Activated CD4-positive, alpha-beta T cell treated with anti-CD3 and anti-CD28 coated beads, Interleukin-2, amount 50 U/mL, for 48 hours (primary cell): ENCODE measurements at places on chromosomes 7 and 10.

GRCh38 chr10:30488316-30488715 lies 54.3 kb downstream of the MAP3K8 start:
- no peak for DNase-seq

DNA sequence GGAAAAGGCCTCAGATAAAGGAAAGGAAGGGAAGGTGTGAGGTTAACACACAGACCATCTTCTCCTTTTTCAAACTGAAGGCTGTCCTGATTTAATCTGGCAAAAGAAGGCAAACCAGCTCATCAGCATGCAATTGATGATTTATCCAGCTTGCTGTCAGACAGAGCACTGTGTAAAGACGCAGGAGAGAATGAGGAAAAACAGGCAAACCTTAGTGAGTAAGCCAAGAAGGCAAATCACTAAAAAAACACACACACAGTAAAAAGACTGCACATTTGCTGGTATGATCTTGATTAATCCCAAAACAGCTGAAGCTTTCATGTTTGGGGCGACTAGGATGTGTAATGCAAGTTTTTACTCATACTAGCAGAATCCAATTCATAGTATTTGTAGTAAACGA lies 65.8 kb upstream of the SKAP2 start:
- no peak for DNase-seq

DNA sequence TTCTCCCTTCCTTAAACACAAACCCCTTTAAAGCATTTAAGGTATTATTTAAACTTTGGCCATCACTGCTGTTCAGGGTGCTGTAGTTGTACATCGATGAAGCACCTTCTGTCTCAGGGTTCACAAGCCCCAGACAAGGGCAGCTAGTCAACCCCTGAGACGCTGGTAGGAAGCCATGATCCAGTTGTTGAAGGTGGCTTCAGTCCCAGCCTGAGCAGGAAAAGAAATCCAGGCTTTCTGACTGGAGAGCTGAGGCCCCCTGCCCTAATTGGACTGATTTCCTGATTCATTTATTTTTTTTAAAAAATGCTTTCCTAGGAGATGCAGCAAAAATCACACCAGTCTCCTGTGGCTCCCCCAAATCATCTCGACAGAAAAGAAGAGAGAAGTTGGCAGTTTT lies 15.8 kb downstream of the CPA1 start:
- no peak for DNase-seq

DNA sequence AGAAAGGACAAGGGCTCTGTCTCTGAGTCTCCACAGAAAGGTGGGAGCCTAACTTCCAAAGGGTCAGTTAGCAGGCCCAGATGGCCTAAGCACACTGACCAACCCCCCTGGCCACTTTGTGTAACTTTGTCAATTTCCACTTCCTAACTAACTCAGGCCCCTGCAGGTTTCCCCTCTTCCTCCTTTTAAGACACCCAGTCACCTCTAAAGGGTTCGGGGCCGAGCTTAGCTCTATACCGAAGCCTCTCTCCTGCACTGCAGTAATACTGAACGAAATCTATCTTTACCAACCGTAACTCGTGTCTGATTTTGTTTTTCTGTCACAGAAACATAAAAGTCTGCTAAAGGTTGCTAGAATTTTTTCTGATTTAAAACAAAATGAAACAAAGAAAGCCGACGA lies 44.4 kb downstream of the CCDC3 start:
- DNase-seq = no peak

DNA sequence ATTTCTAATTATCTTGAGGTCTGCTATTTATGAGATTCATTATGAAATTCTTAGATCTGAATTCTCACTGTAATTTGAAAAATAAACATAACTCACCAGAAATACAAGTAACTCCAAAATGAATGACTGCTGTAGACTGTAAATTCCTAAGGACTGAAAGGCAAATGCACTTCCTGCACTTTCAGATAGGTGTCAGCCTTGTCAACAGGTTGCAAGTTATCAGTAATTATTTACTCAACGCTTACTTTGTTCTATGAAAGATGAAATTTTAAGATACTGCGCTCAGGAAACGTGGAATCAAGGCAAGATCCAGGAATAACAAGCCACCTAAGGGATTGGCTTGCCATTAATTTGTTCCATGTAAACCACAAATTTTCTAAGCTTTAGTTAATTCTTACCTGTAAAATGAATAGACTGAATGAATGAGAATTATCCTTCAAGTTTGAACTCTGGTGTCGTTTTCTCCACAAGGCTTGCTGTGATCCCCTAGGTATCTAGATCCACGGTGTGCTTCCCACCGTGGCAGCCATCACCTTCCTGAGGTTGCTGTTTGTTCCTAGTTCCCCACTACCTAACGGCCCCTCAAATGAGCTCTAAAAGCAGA lies 12.6 kb downstream of the DHX32 start:
- no peak for DNase-seq

DNA sequence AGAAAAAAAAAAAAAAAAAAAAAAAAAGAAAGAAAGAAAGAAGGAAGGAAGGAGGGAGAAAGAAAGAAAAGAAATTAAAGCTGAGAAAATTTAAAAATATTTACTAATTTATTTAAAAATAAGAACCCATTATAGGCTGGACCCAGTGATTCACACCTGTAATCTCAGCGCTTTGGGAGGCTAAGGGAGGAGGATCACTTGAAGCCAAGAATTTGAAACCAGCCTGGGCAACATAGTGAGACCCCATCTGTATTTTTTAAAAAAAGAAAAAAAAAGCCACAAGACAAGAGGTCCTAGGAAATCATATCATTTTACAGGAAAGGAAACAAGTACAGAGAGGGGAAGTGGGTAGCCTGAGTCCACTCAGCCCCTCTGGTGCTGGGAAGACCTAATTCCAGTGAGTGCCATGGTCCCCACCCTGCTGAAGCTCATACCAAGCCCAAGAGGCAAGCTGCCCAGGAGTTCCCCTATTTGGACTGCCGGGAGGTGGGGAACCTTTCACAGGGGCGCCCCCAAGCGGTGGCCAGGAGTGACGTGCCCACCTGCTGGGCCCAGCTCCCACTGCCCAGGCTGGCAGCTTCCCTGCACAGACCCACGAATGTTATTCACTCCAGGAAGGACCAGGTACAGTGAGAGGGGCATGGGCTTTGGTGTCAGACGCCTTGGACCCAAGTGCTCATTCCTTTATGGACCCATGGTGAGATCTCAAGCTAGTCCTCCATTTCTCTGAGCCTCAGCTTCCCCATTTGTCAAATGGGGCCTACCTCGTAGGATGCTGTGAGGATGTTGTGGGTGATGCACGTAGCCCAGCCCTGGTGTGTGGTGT lies 133.6 kb downstream of the ZMIZ1 start:
- DNase-seq = peak; percentile 47

- DNase-seq = no peak
Observed at GRCh38 chr10:75707080-75707840, 275.8 kb downstream of the LRMDA start.

DNA sequence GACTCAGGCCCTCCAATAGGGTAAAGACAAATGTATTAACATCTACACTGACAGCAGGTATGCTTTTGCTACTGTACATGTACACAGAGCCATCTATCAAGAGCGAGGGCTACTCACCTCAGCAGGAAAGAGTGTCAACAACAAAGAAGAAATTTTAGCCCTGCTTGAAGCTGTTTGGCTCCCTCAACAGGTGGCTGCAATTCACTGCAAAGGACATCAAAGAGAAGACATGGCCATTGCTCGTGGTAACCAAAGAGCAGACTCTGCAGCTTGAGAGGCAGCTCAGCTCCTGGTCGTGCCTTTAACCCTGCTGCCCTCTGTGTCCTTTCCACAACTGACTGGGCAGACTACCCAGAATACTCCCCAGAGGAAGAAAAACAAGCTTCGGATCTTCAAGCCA lies 5.1 kb downstream of the AKR1B15 start:
- DNase-seq = no peak

DNA sequence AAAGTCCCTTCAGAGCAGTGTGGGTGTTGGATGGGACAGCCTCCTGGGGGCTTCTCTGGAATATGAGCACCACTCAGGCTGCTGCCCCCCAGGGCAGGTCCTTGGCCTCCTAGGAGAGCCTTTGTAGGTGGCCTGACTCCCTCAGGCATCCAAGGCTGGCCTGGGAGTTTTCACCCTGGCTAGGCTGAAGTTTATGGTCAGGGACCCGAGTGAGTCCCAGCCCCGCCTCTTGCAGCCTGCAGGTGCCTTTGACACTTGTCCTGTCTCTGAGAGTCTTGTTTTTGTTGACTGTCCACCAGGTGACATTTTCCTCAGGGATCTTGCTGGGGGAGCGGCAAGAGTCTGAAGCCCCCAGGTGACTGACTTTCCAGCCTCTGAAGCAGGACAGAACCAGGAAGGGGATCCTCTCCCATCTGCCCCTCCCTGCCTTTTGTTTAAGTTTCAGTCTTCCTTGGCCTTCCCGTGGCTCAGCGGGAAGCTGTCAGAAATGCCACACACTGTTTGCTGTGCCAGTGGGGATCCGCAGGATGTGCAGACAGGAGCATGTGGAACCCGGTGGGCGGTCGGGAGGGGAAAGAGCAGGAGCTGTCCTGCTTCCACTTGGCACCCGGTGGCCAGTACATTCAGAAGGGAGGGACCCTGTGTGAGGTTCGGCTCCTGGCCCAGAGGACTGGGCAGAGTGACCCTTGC lies 59.5 kb downstream of the LRRC18 start:
- no peak for DNase-seq
